ENCODE measurements at places on chromosomes 7 and 10.

GRCh38 chr10:129642427-129642826 lies 175.4 kb downstream of the MGMT start:
- DNase-seq = no peak

DNA sequence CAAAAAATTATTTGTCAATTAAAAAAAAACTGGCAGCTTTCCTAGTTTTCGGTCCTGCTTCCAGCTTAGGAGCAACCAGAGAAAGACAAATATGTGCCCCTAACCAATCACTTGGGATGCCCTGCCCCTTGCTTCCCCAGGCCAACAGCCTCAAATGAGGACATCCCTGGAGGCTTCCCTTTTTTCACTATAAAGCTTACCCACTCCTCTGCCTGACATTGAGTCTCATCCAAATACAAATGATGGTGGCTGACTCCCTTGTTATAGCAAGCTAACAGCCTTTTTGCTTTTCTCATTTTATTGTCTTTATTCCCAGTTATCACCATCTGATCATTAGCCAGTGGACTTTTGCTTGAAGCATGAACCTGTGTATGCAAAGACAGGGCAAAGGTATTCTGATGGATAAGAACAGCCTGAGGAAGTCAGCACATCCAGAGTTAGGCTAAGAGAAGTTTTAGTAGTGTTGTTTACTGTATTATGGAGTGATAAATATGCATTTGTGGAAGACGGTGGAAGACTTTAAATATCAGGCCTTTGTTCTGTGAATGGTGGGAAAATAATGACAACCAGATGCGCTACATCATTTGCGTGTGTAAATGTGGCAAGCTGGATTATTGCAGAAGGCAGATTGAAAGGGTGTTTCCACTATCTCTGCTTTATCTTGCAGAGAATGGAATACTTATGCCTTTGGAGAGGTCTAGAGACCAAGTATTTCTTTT lies 1.7 kb upstream of the CCM2 start:
- no peak for DNase-seq

GRCh38 chr7:101940151-101940550 lies 122.7 kb downstream of the CUX1 start:
- no peak for DNase-seq

DNA sequence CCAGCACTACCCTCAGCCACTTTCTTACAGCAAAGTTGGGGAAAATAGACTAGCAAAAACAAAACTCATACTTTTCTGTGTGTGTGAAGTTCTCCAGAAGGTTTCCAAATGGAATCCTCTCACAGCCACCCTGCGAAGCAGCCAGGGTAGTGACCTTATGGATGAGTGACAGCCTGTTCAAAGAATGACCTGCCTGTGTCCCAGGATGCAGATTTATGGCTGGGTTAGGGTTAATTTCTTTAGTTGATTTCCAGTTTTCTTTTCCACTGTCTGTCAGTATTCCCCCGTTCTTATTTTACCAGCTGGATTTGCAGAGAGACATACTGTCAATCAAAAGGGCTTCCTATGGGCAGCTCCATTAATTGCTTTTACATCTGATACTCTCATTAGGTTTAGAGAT lies 2.4 kb upstream of the SEMA4G start:
- no peak for DNase-seq

- no peak for DNase-seq
Measured at GRCh38 chr7:7911369-7912123, 57.0 kb upstream of the GLCCI1 start.

GRCh38 chr7:55561690-55562089 lies 10.6 kb downstream of the VOPP1 start:
- no peak for DNase-seq

DNA sequence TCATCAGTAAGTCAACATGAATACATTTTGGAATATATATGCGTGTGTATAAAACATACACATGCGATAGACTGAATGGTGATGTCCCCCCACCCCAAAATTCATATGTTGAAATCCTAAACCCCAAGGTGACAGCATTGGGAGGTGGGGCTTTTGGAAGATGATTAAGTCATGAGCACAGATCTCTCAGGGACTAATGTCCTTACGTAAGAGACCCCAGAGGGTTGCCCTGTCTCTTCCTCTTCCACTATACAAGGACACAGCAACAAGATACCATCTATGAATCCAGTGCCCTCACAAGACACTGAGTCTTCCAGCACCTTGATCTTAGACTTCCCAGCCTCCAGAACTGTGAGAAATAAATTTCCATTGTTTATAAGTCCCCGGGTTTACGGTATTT lies 22.5 kb downstream of the DRGX start:
- DNase-seq = no peak

- DNase-seq = no peak
Measured at GRCh38 chr10:26031300-26031699, 97.3 kb downstream of the MYO3A start.

DNA sequence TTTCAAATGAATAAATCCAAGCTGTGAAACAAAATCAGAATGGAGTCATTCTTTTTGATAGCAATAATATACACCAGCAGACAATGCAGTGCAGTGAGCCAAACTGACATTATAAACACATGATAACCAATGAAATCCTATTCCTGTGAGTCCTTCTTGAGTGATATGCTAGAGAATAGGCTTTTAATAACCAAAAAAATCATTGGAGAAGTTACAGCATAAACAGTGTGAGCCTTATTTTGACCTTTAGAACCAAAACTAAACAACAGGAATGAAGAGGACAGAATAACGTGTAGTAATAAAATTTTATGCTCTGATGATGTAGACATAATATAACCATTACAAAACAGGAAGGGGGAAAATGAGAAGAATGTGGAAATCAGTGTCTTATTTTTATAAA lies 8.7 kb downstream of the HUS1 start:
- DNase-seq = no peak

DNA sequence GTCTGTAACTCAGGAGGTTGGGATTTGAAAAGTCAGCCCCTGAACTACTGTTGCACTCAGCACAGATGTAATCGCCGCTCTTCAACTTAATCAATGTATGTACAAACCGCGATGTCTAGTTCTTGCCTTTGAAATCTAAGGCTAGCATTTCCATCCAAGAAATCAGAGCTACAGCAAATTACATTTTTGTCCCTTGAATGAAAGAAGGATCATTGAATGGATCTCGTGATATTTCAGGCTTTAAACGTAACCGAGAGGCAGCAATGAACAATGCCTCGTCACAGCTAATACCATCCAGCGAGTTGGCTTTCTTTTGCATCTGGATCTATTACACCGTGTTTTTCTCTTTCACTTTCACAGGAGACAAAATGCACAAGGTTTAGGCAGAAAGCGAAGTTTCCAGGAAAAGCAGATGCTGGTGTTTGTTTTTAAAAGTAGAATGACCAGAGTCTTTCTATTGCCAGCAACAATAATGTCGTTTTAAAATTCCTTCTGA lies 5.5 kb downstream of the SKIDA1 start:
- no peak for DNase-seq

DNA sequence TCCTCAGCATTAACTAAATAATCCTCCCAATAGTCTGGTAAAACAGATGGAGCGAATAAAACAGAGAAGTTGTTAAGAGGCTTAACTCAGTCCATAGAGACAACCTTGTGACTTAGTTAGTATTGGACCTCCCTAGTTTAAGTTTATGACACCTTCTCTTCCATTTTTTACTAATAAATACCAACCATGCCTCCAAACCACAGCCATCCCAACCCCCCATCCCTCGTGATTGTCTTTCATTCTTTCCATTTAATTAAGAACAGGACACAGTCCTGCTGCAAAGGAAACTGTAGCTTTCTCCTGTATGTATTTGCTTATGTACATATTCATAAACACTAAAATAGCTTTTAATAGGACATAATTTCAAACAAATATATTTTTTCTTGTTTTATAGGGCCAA lies 238.2 kb downstream of the SEMA3D start:
- no peak for DNase-seq

DNA sequence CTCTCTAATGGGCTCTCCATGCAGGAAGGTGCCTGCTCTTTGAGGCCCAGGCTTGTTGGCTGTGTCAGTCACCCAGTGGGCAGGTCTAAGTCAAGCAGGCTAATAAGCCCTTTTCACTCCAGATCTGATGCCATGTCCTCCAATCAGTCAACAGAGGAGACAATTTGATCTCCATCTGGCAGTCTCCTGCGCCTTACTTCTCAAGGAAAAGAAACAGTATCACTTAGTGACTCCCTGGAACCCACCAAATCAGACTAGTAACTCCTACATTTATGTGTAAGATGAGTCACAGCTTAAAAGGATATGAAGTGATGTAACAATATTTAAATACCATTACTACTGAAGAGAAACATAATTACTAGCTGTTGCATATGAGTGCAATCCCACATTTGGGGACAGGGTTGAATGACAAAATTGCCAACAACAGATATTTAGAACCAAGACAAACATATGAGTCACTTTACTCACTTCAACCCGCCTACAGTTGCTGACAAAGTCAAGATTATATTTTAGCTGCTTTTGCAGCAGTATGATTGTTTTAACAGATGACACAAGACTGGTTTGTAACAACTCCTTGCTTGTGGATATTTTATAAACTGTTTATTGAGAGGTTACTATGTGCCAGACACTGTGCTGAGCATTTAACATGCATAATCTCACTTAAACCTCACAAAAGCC lies 72.1 kb downstream of the USP6NL start:
- no peak for DNase-seq

- no peak for DNase-seq
Measured at GRCh38 chr10:34813626-34814222, 1.4 kb downstream of the PARD3 start.

DNA sequence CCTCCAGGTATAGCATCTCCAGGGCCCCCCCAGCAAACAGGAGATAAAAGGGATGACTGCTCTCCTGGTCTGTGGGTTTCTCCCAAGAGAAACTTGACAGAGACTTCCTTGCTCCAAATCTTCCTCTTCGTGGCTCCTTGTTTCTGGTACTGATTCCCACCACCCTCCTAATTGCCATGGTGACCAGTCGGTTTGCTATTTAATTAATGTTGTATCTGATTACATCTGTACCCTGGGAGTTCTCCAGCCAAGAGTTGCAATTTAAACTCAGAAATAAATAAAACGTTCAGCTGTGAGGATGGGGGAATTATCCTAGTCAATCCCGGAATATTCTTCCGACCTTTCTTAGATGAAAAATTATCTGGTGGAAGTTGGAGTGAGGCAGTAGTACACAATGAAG lies 264.7 kb downstream of the PAXIP1 start:
- DNase-seq = no peak

GRCh38 chr7:18399436-18400235 lies 95.9 kb upstream of the HDAC9 start:
- no peak for DNase-seq

- DNase-seq = no peak
Measured at GRCh38 chr10:70918851-70919530, 30.6 kb upstream of the PCBD1 start.

DNA sequence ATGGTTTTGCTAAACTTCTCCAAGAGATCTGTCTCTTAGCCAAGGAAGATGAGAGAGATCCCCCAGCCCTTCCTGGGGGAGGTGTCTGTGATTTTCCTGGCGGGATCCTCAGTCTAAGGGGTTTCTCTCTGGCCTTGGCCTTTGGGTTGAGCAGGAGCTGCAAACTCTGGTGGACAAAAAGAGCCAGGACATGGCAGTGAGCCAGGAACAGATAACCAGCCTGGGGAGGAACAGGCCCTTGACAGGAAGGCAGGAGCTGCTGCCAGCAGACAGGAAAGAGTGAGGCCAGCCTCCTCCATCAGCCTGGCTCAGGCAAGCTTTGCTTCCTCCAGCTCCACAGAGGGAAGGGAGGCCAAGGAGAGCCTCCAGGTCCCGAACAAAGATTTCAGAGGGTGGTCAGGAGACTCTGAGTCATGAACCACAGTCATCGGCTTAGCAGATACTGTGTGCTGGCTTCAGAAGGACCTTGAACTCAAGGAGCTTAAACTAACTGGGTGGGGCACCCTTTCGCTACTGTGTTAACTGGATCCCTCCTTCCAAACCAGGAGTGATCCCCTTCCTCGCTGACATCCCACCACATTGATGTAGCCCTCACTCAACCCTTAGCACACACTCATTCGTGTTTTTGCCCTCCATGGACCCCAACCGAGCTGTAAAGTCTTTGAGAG lies 34.7 kb downstream of the DDIT4 start:
- DNase-seq = no peak

- DNase-seq = no peak
Measured at GRCh38 chr7:36951257-36951697, 227.0 kb upstream of the AOAH start.

DNA sequence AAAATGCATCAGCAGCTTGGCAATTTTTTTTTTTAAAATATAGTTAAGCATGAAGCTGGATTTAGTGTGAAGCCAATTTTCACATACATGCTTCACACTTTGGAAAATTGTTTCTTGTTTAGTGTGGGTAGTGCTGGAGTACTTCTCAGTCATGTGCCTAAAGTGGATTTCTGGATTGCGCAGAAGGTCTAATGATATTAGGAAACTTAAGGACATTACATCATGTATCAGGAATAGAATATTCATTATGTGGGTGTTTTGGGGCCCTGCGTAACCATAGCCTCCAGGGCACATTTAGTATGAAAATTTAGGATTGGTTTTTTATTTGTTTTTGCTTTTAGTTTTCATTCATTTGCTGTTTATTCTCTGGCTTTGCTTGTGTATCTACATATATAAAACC lies 28.8 kb upstream of the BNIP3 start:
- no peak for DNase-seq

- no peak for DNase-seq
Measured at GRCh38 chr10:72011468-72011867, 47.3 kb downstream of the CHST3 start.

DNA sequence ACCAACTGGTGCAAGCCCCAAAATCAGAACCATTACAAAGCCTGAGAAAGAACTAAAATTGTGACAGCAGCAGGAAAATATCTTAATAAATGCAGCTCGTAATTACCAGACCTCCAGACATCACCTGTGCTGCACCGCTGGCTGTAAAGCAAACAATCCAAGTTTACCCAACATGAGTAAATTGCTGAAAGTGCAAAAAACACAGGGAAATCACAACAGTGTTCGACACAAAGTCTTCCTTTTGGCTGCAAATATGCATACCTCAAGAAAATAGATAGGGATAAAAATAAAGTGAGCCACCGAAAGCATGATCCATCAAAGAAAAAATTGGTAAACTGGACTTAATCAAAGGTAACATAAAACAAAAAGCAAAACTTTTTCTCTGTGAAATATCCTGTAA lies 101.7 kb downstream of the SLC16A9 start:
- DNase-seq = no peak

DNA sequence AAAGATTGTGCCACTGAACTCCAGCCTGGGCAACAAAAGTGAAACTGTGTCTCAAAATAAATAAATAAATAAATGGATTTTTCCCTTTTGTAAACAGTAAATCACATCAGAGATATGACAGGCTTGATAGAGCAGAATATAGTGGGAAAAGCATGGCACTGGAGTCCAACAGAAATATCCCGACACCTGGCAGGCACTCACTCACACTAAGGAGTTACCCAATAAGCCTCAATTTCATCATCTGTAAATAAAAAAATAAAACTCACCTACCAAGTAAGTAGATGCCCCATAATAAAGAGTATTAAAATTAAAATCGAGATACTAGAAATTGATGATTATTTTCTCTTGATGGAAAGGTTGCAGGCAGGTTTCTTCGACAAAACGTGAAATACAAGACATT lies 1.7 kb downstream of the ATE1 start:
- no peak for DNase-seq
